ENCODE measurements at places on chromosomes 3 and 15.

DNA sequence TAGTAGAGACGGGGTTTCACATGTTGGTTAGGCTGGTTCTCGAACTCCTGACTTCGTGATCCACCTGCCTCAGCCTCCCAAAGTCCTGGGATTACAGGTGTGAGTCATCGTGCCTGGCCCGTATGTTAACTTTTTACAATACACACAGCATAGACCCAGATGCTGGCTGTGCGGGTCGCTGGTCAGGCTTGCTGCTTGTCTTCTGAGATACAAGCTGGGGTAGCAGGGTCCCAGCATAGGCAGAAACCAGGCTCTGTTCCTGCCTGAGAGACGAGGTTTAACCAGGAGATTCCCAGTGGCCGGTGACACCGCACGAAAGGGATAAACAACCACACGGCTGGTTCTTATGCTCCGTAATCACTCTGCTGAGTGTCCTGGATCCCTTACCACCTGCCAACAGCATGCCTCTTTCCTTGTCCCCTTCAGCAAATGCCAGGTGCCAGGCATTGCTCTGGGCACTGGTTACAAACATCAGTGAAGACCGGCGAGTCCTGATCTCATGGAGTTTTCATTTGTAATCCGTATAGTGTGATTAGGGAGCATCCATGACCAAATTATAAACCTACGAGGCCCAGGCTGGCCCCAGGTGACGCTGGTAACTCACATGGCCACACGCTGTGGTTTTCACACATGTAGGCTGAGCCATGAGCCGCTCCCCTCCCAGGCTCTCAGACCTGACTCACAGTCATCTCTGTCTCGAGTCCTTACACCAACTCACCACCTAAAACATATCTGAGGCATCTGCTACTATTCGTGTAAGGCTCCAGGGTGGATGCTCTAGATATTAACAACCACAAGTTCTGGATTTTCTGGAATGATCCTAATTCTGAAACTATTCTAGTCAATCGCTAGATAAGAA, 125.7 kb downstream of the PDZRN3 start:
- peak; percentile 36 for DNase-seq

DNA sequence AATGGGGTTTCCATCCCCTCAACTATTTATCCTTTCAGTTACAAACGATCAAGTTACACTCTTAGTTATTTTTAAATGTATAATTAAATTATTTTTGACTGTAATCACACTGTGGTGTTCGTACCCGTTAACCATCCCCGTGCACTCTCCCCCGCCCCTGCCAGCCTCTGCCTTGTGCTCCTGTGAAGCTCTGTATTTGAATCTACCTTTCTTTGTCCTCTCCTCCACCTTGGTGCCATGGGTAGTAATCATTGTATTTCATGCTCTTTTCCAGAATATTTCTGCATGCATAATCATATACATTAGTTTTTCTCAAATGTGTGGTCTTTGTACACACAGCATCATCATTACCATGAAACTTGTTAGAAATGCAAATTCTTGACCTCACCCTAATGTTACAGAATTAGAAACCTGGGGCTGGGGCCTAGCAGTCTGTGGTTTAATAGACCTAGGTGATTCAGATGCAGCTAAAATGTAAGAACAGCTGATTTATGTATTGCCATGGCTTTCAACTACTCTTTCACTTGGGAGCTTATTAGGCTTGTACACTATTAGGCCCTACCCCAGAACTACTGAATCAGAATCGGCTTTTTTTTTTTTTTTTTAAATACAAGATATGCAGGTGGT, 91.5 kb downstream of the STT3B start:
- no peak for DNase-seq

- DNase-seq = no peak
Observed at GRCh38 chr3:188691665-188692064, 480.1 kb upstream of the TPRG1 start.

DNA sequence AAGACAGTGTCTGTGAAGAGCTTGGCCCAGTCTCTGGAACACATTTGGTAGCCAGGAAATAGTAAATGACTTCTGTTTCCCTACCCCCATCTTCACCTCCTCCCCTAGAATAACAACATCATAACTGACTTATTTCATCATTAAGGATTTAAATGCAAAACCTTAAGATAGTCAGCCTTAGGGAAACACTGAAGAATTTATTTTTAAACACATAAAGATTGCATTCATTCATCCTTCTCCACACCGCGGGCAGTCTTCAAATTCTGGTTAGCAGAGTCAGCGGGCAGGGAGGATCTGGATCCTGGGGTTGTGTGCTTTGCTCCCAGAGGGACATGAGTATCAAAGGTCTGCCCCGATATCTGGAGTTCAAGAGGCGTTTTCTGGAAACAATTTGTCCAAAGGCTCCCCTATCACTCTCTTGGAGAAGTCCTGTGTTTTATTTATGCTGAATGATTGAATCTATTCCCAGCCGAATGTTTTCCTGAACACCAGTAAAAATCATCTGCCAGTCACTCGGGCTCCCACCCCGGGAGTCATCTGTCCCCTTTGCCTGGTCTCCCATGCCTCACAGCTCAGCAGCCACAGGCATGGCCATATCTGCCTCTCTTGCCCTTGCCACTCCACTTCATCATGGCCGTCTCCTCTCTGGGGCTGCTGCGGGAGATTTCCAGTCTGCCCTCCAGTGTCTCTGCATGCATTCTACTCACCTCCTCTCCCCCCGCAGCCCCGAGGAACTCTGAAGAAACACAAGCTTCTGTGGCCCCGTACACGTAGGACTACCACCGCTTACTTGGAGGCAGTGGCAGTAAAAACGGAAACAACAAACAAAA, 234.7 kb upstream of the CTDSPL start:
- no peak for DNase-seq

DNA sequence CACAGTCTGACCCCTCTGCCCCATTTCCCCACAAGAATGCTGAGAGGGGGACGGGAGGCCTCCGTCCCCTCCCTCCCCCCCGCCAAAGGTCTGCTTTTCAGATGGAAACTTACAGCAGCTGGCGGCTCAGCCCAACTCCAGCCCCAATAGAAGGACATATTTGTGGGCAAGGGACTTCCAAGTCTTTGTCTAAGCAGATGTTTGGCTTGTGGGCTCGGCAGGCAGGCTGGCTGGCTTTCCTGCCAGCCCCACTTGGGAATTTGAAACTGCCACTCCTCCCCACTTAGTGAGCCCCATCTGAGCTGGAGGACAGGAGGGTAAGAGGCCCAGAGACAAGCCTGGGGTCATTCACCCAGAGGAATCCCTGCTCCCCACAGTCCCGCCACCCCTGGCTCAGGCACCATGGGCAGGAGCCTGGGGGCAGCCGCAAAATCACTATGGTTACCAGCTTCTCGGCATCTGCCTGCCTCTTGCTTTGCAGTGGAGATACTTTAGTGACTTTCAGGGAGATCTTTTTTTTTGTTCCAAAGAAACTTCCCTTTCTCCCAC, 53.6 kb downstream of the LMCD1 start:
- no peak for DNase-seq

GRCh38 chr3:105334138-105334882, 32.4 kb upstream of the ALCAM start:
- DNase-seq = peak; percentile 48

DNA sequence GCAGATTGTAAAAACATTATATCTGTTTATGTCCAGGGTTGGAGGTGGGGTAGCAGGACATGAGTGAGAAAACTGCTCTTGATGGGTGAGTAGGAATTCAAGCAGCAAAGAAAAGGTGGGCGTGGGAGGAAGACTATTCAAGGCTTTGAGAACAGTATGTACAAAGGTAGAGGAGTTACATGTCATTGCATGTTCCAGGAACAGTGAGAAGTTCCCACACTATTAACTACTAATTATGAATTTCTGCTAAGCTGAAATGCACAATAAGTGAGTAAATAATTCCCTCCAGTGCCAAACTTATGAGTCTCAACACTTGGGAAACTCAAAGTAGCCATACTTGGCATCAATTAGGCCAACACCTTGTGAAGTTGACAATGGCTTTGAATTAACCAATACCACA, 80.1 kb downstream of the SRGAP3 start:
- peak; percentile 98 for DNase-seq

GRCh38 chr3:18635215-18635614, 210.1 kb upstream of the SATB1 start:
- no peak for DNase-seq

- no peak for DNase-seq
Observed at GRCh38 chr3:43320288-43320687, 33.9 kb downstream of the SNRK start.

- no peak for DNase-seq
Observed at GRCh38 chr3:127489357-127489756, 101.2 kb downstream of the TPRA1 start.

GRCh38 chr3:70943886-70944285, 631.4 kb upstream of the MDFIC2 start:
- no peak for DNase-seq

GRCh38 chr3:134239538-134239937, 11.1 kb downstream of the RYK start:
- DNase-seq = peak; percentile 31

- DNase-seq = no peak
Observed at GRCh38 chr15:76289582-76289981, 21.7 kb downstream of the ETFA start.

DNA sequence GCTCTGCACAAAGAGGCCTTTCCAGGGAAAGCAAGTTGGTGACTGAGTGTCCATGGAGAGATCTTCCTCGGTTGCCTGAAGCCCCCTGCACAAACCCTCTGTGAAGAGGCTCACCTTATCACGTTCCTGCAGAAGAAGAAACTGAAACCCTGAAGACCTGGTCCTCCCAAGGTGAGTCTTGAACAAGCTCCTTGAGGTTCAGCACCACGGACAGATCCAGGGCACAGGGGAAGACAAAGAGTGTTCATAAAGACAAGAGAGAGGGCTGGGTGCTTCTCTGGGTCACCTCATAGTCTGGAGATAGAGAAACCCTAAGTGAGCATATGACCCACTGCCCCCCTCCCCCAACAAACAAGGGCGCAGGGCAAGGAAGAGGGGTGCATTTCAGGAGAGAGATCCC, 21.7 kb upstream of the TBC1D21 start:
- DNase-seq = peak; percentile 80

- DNase-seq = no peak
Observed at GRCh38 chr3:160804762-160805161, 48.7 kb downstream of the PPM1L start.

- DNase-seq = peak; percentile 86
Observed at GRCh38 chr3:118102737-118103136, 931.9 kb downstream of the IGSF11 start.

DNA sequence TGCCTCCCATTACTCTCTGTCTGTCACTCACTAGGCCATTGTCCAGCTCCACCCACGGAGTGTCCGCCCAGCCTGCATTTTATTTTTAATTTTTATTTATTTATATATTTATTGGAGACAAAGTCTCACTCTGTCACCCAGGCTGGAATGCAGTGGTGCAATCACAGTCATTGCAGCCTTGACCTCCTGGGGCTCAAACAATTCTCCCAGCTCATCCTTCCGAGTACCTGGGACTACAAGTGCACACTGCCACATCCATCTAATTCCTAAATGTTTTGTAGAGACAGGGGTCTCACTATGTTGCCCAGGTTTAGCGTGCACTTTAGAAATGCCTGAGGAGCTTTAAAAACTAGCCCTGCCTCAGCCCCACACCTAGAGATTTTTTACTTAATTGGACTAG, 141.5 kb downstream of the LIPC start:
- DNase-seq = no peak

DNA sequence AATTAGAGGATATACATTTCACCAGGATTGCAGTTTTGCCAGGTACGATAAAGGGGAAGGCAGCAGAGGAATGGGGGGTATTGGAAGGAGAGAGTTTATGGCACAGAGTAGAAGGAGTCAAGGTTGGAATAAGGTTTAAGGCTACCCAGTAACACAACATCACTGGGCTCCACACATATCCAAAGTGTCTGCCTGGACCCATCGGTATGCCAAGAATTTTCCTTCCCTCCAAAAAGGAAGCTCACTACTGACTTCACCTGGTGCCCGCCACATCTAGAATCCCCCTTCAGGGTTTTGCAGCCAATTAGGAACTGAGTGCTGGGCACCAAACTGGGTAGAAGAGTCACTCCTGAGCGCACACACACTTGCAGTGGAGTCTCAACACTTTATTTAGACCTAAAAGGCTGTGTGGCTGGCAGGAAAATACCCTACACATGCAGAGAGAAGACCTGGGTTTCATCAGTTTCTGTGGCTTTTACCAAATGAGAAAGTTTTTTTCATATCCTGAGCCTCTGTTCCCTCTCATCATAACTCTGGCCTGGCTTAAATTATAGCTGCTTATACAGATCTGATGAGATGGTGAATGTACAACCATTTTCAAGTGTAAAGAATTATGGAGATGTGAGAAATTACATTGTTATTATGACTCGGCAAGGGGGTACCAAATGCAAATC, 190.8 kb upstream of the LPP start:
- no peak for DNase-seq

- DNase-seq = peak; percentile 63
Observed at GRCh38 chr3:11379238-11379823, 107.1 kb downstream of the ATG7 start.

- DNase-seq = no peak
Observed at GRCh38 chr3:13120289-13120927, 47.2 kb upstream of the IQSEC1 start.

- DNase-seq = peak; percentile 31
Observed at GRCh38 chr3:101042996-101043686, 49.9 kb upstream of the ABI3BP start.

DNA sequence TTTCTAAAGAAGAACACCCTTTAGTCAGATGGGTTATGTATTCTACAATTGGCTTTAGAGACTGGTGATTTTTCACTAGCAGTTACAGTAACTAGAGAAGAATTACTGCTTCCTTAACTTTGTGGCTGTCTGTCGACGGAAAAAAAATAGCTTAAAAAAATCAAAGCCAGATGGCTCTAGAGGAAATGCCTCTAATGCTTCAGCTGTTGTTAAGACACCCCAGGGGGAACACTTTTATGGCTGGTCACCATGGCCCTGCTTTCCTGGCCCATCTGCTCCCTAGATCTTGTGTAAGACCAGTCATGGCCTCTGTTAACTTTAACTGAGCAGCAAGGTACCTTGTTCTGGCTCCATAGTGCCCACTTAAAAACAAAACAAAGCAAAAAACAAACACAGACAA, 198.6 kb upstream of the PLSCR5 start:
- no peak for DNase-seq

GRCh38 chr3:105584003-105584790, 217.5 kb downstream of the ALCAM start:
- peak; percentile 57 for DNase-seq

DNA sequence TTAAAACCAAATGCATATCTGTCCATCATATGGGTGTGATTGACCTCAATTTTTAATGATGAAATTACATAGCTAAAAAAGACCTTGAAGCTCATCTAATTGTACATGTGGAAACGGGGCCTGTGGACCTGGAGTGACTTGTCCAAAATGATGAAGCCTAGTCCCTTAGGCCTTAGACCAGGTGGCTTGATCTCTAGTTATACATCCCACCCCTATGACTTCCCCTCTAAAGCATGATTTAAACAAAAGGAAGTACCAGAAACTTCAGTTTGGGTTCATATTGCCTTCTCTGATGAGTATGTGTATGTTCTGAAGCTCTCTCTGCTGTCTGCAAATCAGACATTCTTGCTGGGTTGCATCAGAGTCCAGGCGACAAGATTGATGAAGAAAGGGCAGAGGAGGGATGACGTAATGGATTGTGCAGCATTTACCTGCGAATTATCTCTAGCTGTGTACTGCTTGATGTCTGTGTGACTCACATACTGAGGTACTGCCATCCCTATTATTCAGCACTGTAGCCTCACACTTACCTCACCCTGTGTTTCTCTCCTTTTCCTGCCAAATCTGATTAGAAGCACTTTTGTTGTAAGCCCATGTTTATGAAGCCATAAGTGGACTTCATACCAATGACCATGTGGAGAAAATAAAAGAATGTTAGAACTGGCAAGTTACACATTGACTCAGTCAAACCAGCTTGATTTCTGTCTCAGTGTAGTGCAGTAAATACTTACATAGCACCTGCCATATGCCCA, 111.5 kb downstream of the FILIP1L start:
- DNase-seq = peak; percentile 99

All from epithelial cell of esophagus (primary cell).